ENCODE measurements at places on chromosomes 3 and 15.

DNA sequence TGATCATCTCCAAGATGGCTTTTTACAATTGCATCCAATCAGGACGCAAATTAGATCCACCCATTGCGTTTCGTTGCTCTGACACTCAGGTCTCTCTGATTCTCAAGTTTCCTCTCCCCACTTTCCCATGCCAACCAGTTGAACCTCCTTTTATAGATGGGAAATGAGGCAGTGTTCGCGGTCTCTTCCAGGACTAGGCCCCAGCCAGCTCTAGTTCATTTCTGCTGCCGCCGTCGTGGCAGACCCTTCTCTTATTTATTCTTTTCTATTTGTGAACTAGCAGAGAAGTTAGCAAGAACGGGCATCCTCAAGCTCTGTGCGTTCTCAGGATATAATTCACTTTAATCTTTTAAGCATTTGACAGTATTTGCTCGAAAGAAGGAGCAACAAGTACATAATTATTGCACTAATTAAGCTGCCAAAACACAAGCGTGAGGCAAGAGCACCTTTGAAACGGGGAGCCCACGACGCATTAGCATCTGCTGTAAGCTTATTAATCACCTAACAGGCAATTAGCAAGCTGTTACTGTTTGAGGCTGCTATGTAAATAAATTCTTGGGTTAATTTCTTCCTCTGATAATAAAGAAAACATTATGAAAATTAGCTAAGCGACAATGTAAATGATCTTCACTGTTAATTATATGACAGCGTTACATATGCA, 246.4 kb upstream of the TLE3 start:
- DNase-seq, result no peak

DNA sequence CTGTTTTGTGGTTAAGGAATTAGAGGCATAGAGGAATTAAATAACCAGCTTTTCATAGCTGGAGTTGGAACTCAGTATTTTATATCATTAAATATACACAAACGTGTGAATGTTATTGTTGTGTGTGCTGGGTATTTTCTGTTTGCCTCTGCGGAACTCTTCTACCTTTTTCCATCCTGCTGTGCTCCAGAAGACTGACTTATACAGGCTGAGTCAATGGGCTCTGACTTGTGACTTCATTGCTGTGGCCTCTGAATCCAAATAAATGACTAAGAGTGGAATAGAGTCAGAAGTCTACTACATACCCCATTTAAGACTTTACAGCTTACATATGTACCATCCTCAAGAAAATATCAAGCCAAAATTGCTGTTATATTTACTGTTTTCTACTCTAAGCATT, 17.6 kb downstream of the ARIH1 start:
- DNase-seq, result no peak

DNA sequence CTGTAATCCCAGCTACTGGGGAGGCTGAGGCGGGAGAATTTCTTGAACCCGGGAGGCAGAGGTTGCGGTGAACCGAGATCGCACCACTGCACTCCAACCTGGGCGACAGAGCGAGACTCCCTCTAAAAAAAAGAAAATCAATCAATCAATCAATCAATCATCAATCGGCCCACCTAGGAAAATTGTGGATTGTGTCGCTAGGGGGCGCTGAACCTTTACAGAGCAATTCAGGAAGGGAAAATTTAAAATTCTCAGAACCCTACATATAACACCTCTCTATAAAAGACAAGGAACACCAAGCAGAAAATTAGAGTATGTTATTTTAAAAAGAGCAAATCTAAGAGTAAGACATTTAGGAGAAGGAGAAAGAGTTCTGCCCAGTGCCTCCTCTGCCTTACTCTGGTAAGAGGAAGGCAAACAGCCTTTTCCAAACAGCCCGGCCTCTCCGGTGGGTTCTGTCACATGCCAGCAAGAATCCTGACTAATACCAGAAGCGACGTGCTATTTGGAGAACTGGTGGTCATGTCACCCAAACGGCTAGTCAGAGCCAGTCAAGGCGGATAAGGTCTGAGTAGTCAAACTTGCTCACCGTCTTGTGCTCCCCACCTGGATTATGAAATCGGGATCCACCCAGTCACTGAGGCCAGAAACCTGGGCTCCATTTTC, 22.3 kb upstream of the SMCO1 start:
- DNase-seq, result peak; percentile 52

DNA sequence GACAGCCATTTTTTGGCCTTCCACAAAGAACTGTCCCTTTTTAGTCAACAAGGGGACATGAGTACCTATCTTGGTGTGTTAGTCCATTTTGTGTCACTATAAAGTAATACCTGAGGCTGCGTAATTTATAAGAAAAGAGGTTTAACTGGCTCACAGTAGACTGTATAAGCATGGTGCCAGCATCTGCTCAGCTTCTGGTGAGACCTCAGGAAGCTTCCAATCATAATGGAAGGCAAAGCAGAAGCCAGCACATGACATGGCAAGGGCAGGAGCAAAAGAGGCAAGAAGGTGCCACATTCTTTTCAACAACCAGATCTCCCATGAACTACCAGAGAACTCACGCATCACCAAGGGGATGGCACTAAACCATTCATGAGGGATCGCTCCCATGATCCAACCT, 66.1 kb upstream of the VGLL4 start:
- no peak for DNase-seq

- no peak for DNase-seq
Measured at GRCh38 chr15:38668898-38669391, 104.3 kb upstream of the RASGRP1 start.
